ENCODE measurements at places on chromosomes 3 and 15.

GRCh38 chr3:124303305-124303910 lies 311.5 kb upstream of the ROPN1 start:
- no peak for DNase-seq

DNA sequence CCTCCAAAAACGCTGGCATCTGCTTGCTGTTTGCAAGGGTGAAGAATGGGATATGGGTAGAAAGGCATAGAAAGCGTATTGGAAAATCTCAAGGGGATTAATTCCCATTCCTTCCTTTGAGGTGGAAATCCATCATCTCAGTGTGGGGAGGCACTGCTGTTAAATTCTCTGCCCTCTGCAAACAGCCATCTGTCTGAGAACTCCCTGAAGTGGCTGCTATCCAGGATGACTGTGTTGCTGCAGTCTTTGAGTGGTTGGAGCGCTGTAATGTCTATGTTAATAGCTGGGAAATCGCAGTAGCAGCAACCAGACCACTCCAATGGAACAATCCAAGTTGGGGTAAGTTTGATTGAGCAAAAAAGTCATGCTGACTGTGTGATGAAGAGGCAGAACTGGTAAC lies 625.9 kb downstream of the NLGN1 start:
- no peak for DNase-seq

GRCh38 chr15:65196637-65197336 lies 11.6 kb upstream of the CLPX start:
- no peak for DNase-seq

- DNase-seq = no peak
Observed at GRCh38 chr3:195828762-195829161, 17.0 kb upstream of the MUC4 start.

GRCh38 chr15:75620841-75621391 lies 4.6 kb downstream of the SNUPN start:
- DNase-seq = no peak

DNA sequence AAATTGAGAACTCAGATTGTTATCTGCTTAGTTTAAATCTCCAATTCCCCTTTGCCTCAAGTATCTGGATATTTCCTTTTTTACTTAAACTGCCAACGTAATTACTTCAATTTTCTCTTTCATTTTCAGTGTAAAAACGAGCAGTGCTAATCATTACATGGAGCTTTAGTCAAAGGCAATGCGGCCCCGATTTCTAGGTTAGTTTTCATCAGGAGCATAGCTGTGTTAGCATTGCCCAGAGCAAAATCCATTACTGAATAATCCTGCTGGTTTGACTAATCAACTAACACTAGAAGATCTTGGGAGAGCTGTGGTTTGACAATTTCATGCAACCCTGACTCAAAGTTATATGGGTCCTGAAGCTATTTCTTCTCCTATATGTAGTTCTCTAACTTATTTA lies 46.2 kb downstream of the ZPLD1 start:
- DNase-seq = no peak

DNA sequence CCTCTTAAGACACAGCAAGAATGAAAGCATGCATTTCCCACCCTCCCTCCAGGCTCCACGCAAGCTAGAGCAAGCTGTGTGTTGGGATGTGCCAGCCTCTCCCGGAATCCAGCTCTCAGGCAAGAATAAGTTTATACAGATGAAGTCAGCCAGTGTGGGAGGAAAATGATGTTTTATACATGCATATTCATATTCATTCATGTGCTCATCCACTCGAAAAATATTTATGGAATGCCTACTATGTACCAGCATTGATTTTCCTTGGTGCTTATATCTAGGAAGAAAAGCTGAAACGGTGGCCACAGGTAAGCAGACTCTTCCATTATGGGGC lies 62.7 kb downstream of the KLHL6 start:
- no peak for DNase-seq

DNA sequence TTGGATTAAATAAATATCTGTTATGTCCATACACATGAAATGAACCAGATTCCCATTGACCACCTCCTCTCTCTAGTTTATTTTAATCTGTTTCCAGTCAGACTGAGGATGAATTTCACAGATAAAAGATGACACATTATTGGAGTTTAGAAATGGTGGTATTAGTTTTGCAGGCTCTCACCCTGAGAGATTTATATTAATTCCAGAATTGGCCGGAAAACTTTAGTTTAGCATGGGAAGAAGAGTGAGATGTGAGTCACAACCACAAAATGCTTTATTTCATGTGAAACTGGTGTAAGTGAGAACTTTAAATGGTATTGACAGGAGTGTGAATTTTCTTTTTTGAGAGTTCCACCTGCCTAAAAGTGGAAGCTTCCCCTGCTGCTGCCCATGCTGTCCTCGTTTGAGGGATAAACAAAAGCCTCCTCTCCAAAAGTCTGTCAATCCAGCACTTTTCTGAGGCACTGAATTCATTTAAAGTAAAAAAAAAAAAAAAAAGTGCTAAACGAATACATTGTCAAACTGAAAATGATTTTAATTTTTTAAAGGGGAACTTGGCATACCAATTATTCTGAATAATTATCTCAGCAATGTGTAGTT lies 65.1 kb upstream of the EPHA3 start:
- no peak for DNase-seq

- DNase-seq = no peak
Observed at GRCh38 chr15:42184296-42184695, 23.8 kb downstream of the VPS39 start.

- DNase-seq = no peak
Observed at GRCh38 chr3:16828815-16829214, 55.9 kb upstream of the PLCL2 start.

GRCh38 chr3:156230278-156230900 lies 110.0 kb downstream of the KCNAB1 start:
- no peak for DNase-seq
